Ascending aorta (tissue), 2 donors: ENCODE measurements at places on chromosomes 1 and 21. TPM values are rescaled to one million over a fixed set of nuclear protein-coding genes. Genes with fewer than 3 reads are reported as not detected.

DNA sequence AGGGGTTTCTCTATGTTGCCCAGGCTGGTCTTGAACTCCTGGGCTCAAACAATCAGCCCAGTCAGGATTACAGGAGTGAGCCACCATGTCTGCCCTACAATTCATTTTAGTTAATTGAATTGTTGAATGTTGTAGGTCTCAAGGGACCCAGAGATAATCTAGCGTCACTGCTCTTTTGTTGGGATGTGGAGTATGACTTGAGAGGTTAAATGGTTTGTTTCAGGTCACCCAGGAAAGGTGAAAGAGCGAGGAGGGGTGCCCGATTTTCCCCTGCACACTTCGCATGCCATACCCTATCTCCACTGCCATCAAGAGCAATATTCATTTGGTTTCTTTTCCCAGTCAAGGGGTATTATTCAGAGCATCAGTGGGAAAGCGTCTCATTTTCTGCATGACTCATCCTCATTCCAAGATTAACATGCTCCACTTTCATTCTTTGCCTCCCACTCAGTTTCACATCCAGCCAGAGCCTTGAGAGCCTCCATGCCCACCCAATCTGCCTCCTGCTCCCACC is 13.1 kb upstream of the SLC30A1 start:
- DNase-seq, result no peak

- DNase-seq, result no peak
Observed at GRCh38 chr1:89945852-89946476, 48.9 kb upstream of the ZNF326 start.

DNA sequence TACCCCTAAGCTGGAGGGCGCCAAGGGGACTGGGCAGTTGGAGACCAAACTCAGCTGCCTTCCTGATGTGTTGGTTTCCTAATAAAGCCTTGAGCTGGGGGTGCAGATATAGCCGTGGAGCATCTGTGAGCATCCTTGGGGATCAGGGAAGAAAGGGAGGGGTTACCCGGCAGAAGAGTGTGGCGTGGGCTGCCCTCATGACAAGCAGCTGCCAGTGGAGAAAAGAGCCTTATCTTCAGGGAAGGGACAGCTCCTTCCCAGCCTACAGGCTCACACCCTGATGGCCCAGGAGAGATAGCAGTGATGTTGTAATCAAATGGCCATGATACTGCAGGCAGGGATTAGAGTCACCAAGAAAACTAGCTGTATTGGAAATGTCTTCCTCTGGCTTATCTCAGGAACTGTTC is 10.8 kb upstream of the NFASC start:
- peak; percentile 54 for DNase-seq

AMIGO1 gene
- 4.7 TPM for total RNA-seq

CTSE gene
- not detected for total RNA-seq

DNM3 gene
- 9.6 TPM for total RNA-seq
